ENCODE measurements at places on chromosomes 3 and 15.

DNA sequence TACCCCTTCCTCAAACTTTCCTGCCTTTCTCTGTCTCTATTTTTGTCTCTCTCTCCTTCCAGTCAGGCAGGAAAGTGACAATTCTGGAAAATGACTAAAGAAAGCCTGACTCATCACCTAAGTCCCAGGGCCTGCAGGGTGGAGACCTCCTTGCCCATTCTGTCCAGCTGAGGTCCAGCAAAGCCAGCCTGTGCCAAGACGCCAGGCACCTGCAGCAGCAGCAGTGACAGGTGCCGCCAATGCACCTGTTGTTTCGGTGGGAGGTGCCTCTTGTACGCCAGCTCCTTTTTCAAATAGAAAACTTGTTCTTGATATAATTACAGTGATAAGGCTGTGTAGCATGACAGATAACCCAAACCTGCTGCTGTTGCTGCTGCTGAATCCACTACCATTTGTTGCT, 501.3 kb downstream of the NTRK3 start:
- no peak for DNase-seq

GRCh38 chr3:159910991-159911663, 77.5 kb upstream of the IL12A start:
- no peak for DNase-seq

- DNase-seq: no peak
These were observed 235.6 kb downstream of the CLSTN2 start for GRCh38 chr3:140170612-140171011.

GRCh38 chr3:63654211-63654610, 1.7 kb downstream of the SNTN start:
- DNase-seq: no peak

DNA sequence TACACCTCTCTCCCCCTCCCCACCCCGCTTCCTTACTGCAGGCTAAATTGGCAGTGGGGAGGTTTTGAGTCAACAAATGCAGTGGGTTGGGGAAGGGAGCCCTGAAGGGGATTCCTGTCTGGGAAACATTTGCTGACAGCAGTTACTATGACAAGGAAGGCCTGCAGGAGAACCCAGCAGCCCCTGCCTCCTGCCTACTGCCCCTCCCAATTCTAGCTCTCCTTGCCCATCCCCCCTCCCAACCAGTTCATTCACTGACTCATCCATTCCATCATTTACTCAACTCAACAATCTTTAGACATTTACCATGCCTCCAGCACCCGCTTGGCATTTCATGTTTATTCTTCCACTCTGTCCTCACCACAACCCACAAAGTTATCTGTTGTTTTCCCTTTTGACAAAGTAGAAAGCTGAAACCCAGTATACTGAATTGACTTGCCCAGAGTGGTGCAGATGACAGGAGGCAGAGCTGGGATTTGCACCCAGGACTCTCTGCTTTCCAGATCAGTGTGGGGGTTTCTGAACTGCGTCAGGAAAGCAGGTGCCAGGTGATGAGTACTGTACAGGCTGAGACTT, 75.0 kb downstream of the MAGEF1 start:
- no peak for DNase-seq

- peak; percentile 57 for DNase-seq
These were observed 36.7 kb downstream of the CIP2A start for GRCh38 chr3:108552267-108553159.

DNA sequence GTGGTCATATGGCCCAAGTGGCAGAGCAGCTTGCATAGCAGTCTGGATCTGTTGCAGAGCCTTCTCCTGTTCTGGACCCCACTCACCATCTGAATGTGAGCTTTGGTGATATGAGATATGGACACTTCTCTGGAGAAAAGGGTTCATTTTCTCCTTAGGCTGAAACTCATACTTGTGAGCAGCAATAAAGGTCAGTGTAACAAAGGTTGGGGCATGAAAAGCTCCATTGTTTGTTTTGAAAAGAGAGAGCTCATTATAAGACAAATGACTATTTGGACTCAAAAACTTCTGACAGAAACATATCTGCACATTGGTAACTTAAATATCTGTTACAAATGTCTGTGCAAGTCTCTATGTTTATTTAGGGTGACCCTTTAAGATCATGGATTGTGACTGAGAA, 517.3 kb downstream of the MFSD1 start:
- DNase-seq: no peak

DNA sequence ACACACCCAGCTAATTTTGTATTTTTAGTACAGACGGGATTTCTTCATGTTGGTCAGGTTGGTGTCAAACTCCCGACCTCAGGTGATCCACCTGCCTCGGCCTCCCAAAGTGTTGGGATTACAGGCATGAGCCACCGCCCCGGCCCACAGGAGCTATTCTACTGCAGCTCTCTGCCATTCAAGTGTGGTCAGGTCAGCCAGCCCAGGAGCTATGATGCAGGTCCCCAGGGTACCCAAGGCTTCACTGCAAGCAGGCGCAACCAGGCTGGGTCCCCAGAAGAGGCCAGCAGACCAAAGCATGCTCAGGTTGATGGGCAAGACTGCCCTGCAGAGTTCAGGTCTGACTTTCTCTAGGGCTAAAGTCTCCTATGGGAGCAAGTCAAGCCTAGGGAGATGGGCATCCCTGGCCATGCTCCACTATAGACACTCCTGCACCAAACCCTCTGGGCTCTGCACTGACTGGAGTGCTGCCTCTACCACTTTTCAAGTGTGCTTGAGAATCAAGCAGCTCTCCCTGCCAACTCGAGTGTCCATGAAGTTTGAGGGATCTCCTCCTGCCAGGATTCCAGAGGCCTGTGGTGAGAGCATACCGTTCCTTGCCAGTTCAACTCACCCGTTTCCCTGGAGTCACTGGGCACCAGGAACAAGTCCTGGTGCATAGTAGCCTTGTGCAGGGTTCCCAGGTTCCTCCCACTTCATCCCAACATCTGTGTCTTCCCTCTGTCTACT, 30.9 kb downstream of the MYO9A start:
- DNase-seq: no peak

DNA sequence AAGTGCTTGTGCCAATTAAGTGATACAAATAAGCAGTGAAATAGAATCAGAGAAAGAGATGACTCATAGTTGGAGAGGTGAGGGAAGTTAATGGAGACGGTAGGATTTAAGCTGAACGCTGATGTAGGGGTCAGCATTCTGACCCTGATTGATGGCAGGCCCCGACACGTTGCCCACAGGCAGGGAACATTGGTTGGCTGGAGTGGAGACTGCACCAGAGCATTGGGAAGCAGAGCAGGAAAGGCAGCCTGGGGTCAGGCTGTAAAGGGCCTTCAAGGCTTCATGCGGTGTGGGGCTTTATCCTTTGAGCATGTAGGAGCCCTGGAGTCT, 68.6 kb downstream of the DCUN1D1 start:
- no peak for DNase-seq

- no peak for DNase-seq
These were observed 108.9 kb downstream of the CCNL1 start for GRCh38 chr3:157051055-157051454.

GRCh38 chr15:34886134-34886533, 83.4 kb downstream of the AQR start:
- no peak for DNase-seq

DNA sequence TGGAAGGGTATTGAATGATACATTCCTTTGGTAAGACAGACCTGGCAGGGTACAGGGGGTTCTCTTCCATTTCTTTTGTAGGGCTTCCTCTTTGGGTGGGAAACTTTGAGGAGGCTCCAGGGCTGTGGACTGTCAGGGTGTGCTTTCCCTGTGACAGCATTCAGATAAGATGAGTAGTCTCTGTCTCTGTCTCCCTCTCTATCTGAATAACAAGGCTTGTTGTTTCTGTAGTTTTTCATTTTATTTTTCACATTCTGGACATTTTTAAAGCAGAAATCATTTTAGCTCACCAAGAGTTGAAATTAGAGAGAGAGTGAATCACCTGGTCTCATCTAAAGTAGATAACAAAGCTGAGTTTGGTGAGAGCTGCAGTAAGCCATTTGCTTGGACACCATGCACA, 100.8 kb upstream of the TPM1 start:
- DNase-seq: no peak

DNA sequence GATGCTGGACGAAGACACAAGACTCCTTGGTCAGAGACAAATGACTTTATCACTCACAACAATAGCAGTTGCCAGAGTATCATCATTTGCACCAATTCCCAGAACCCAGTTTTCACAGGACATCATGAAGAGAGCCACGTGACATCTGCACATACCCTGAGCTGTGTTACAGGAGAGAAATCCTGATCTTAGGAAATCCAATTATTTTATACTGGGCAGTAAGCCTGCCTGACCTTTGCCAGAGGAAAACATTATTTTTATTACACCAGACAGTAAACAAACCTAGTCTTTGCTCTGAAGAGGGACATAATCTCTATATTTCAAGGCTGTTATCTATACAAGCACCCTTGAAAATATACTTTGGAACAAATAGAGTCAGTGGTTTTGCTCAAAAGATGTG, 77.4 kb downstream of the ZBBX start:
- DNase-seq: no peak

DNA sequence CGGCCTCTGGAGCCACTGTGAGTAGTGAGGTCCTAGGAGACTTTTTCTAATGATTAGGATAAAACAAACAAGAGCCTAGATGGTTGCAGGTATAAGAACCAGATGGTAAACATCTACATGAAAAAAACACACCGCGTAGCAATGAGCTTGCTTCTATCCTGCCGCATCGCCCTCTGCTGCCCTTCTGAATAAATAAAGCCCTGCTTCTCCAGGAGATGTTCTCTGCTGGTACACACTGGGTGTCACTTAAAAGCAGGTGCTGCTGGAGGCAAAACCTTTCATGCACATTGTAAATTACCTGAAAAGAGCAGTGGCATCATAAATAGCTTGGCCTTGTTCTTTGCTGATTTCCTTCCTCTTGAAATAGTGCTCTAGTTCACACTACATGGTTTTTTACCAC, 164.4 kb upstream of the TOPAZ1 start:
- DNase-seq: peak; percentile 41

DNA sequence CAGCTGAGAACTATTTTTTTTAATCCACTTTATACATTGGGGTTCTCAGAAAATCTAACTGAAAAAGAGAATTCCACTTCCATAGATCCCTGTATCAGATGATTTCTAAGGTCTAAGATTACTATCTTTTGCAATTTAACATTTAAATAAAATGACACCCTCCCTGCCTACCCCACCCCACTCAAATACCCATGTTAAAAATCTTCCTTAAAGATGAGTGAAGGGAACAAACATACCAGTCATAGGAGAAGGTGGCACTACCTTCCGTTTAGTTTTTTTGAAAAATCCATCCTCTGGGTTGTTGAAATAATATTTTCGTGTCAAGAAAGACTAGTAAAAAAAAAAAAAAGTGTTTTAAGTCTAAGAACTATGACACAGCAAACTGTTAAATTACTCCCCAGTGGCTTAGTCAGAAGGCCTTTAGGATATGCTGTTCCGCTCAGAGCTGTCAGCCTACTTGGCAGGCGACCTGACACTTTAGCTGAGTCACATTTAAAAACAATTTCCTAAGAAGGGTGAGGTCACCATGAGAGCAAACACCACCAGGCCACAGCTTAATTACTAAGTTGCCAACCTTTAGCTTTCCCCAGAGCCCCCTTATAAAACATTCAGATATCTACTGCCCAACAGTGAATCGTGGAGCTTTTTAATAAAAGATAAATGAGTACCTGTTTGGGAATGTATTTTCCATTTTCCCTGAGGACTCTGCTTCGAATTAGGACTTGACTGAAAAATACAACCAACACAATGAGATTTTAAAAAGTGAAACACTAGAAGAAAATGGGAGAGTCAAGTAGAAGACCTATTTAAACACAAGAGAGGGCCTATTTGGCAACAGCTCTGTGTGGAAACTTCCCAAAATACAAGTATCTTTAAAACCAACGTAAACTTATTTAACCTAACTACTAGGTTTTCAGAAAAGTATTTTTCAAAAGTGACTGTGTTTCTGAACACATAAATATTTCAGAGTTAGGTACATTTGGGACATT, 9.6 kb downstream of the EMC3 start:
- DNase-seq: no peak

DNA sequence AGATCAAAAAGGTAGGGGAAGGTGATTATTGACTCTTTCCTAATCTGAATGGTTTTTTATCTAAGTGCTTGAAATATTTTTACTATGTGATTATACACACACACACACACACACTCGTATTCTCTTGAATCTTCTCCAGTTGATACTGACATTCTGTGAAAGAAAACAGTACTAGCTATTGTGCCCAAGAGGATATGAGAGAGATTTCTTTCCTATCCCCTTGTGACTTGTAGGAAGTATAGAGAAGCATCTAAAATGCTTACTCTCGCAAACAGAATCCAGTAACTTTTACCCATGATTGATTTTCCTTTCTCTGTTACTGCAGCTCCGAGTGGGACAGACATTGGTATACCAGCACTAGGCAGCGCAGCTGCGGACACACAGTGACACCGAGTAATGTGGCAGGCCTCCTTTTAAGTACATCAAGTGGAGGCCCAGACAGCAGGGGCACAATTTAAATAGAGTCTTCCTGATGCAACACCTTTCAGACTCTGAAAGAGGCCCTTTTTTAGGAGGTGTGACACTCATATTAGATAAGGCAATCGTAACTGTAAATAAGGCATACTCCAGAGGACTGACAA, 421.0 kb upstream of the CNTN4 start:
- peak; percentile 55 for DNase-seq

GRCh38 chr15:67501177-67501835, 19.6 kb upstream of the C15orf61 start:
- peak; percentile 14 for DNase-seq

- DNase-seq: no peak
These were observed 52.8 kb downstream of the SEMA5B start for GRCh38 chr3:122974764-122975162.

DNA sequence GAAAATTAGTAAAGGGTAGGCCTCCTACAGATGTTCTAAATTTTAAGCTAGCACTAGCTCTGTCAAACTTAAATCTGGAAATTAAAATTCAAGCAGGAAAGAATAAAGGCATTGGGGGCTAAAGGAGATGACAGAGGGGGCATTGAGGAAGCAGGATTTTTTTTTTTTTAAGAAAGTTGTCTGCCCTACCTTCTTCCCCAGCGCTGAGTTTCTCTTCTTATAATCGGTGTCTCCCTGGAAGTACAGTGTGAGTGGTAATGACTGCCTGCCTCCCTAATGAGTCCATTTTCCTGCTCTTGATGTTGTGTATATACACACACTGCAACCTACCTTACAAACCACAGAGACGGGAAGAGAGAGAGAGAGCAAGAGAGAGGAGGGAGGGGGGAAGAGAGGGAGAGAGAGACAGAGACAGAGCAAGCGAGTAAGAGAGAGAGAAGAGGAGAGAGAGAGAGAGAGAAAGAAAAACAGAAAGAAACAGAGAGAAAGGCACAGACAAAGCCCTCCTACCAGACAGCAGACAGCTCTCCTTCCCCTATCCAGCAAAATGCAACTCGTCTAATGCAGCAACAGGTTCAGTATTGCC, 47.0 kb downstream of the ZBTB20 start:
- DNase-seq: peak; percentile 36

GRCh38 chr3:195551381-195551978, 8.4 kb upstream of the PPP1R2 start:
- no peak for DNase-seq

GRCh38 chr3:71978150-71978721, 193.3 kb upstream of the PROK2 start:
- no peak for DNase-seq

DNA sequence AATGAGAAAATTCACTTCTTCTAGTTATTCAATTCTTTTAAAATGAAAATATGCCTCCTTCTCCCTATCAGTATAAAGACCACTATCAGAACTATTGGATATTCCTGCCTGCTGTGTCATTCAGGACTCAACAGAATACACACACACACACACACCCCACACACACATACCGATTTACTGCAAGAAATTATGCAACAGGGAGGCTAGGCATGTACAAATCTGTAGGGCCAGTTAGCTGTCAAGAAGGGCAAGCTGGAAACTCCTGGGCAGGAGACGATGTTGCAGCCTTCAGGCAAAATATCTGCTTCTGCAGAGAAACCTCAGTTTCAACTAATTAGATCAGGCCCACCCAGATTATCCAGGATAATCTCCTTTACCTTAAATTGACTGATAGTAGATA, 13.9 kb upstream of the RYR3 start:
- DNase-seq: no peak
